ENCODE measurements at places on chromosomes 12 and 14.

- no peak for DNase-seq
Observed at GRCh38 chr12:29023436-29024076, 125.5 kb upstream of the FAR2 start.

DNA sequence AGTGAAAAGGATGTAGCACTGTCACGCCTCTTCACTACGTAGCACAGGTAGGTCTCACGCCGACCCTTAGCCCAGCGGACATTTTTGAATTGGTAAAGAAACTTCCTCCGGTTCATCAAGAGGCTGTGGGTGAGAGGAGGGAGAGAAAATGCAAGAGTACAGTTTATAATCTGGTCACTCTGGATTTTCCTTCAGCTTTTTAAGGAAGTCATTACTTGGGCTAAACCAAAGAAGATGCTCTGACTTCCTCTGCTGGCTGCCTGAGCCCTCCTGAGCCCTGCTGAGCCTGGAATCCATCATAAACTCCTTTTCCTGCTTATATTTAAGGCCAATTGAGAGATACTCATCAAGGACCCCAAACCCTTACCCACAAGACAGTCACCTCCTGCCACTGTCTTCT lies 5.8 kb downstream of the AICDA start:
- no peak for DNase-seq

DNA sequence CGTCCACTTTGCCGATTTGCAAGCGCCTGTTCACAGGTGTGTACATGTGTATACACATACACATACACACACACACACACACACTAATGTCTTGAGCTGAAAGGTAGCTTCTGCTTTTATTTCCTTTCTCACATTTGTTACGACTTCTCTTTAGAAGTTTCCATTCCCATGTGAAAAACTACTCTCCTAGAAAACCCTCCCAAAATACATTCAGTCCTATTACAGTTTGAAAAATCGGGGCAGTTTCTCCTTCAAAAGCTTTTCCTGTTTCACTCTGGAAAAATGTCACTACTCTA lies 3.9 kb downstream of the BLTP3B start:
- no peak for DNase-seq

- peak; percentile 58 for DNase-seq
Observed at GRCh38 chr14:75636100-75636692, 24.5 kb downstream of the ERG28 start.

- DNase-seq, result no peak
Observed at GRCh38 chr12:48787791-48788523, 932 bp downstream of the ADCY6 start.

DNA sequence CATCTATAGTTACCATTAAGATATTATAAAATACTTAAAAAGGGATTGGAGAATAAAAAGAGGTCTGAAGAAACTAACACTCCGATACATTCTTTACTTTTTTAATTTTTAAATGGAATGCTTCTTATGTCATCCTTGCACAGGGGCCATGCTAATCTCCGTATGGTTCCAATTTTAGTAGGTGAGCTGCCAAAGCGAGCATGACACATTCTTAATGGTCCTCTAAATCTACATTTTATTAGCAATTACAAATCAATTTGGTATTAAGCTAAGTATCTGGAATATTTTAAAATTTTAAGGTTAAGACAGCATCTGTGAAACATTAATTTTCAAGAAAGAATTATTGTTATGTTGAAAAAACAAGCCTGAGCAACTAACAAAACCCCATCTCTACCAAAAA lies 6.2 kb upstream of the ARID4A start:
- DNase-seq, result no peak

DNA sequence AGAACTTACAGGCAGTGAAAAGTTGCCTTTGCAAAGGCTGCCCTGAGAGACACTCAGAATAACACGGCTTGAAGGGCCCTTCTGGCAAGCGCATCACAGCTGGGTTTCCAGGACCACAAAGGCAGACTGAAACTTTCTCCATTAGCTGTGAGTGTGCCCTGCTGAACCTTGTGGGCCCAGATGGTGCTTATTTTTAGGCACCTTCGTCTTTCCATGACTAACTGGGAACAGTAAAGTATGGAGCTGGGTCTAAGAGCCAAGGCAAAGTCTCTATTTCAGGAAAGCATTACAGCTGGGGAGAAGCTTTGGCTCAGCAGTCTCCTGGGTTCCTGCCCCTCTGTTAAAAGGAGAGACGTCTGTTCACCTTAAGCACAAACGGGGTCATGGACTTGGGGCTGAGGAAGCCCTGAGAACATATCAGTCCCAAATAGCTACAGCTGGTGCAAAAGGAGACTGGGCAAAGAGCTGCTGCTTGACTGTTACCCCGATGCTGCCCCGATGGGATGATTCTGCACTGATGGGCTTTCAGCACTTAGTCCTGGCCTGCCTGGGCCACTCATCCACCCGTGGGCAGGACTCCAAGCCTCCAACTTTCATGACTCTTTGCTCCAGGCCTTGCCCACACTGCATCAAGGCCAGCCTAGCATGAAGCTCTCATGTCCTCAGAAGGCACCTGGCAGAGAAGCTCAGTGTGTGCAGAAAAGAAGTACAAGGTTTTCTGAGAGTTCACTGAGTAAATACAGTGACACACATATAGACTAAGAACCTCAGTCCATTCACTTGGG lies 248.3 kb downstream of the PHLDA1 start:
- no peak for DNase-seq

GRCh38 chr14:102548616-102549240 lies 39.2 kb upstream of the ANKRD9 start:
- no peak for DNase-seq

Measured in iris pigment epithelial cell (primary cell).